ENCODE measurements at places on chromosomes 12 and 14.
A peak's percentile ranks its signal among the peaks of the same experiment; 100 is the strongest.

GRCh38 chr12:90987101-90987500 lies 17.7 kb downstream of the EPYC start:
- DNase-seq = peak; percentile 76

DNA sequence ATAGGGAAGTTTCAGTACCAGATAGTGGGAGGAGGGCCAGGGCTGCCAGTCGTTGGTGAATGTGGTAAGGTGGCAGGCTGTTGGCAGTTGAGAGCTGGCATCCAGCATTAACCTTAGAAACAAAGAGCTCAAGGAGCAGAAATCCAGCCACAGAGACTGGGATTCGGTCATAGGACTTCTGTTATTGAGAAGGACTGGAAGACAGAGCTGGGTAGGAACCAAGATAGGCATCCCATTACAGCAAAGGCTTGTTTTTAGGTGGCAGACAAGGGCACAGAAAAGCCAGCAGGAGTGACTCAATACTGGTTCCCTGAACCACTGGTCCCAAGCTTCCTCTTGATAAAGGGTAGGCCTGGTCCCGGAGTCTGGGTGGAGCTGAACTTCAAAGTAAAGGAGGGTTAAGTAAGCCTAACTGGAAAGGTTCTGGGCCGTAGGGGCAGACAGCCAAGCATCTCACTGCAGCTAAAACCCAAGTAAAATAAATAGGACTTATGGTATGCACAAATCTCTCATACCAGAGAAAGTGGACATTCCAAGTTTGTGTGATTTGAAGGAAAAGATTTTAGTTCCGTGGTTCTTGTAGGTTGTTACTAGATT lies 147.9 kb downstream of the ETV6 start:
- DNase-seq = peak; percentile 97

DNA sequence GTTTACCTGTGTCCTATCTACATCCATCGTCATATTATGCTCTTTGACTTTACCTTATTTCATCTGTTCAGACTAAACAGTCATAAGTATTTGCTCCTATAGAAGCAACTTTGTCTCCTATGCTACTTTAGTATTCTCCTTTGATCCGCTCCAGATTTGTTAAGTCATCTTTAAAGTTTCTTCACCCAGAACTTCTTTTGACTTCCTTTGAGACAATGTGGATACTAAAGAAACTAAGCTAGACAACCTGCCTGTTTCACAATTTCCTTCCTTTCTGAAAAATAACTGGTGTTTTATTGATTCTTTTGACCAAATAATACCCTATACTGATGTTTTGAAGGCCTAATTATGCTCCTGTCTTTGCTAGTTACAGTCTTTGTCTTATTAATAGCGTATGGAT lies 30.0 kb upstream of the LRRK2 start:
- DNase-seq = no peak

DNA sequence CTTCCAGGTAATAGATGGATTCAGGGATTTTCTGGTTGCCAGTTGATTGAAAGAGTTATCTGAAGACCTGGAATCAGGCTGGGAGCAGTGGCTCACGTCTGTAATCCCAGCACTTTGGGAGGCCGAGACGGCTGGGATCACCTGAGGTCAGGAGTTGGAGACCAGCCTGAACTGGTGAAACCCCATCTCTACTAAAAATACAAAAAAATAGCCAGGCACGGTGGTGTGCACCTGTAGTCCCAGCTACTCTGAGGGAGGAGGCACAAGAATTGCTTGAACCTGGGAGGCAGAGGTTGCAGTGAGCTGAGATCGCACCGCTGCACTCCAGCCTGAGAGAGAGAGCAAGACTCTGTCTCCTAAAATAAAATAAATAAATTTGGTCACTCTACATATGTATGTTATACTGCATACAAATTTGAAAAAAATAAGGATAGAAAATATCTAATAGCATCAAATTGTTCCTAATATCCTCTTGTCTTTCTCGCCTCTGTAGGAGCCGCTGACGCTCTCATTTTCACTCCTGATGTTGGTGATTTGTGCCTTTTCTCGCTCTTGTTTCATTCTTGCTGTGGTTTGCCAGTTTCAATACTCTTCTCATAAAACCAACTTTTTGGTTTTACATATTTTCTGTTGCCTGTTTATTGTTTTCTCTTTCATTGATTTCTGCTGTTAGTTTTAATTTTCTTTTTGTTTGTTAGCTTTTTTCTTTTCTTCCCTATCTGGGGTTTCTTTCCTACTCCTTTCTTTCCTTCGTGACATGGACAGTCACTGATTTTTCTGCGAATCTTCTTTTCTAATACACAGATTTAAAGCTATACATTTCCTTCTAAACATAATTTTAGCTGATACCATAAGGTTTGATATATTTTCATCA lies 23.8 kb upstream of the PLD4 start:
- DNase-seq = no peak

- DNase-seq = no peak
These were observed 222.3 kb downstream of the RAD51B start for GRCh38 chr14:68041876-68042354.

DNA sequence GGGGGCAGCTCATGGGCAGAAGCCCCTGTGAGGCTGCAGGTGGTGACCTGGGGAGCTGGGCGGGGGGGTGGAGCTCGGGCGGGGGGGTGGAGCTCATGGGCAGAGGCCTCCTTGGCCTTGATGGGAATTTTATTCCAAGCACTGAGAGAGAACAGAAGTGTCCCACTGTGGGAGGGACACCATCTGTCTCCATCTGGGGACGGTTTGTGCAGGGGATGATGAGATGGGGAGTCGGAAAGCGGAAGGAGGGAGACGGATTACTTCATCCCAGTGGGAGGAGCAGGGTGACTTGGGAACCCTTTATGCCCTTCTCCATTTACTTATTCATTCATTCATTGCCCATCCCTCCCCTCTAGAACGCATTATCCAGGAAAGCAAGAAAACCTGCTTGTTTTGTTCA lies 304.7 kb downstream of the ADGRD1 start:
- DNase-seq = no peak

- no peak for DNase-seq
These were observed 708.6 kb upstream of the TMEM132C start for GRCh38 chr12:127558361-127558760.

DNA sequence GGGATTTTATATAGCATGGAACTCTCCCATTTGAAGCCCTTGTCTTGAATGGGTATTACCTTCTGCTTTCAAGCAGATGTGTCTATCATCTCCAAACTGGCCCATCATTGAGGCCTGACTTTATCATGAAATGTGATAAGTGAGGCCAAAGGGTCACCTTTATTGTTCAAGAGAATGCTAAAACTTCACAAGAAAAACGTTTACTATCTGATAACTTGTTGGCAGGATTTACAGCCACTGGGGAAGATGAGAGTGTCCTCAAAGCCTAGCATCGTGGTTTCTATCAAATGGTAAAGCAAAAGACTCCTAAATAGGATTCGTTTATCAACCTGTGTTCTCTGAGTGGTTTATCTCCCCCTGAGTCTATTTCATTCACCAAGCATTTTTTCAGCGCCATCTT lies 62.0 kb upstream of the CLMN start:
- no peak for DNase-seq

DNA sequence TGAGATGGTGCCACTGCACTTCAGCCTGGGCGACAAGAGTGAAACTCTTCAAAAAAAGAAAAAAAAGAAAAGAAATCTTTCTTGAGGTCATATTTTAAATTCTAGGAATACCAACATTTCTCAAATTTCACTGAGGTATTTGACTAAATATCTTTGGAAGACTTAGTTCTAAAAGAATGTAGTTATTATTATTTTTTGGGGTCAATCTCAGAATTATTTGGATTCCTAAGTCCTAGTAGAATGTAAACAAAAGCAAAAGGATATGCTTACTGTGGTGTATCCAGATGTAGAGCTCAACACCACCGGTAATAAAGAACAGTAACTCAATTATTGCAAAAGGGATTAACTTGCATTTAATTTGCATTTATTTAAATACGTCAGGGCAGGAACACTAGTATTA lies 25.0 kb downstream of the PRICKLE1 start:
- peak; percentile 69 for DNase-seq

GRCh38 chr14:71713451-71713850 lies 218.8 kb upstream of the RGS6 start:
- no peak for DNase-seq

DNA sequence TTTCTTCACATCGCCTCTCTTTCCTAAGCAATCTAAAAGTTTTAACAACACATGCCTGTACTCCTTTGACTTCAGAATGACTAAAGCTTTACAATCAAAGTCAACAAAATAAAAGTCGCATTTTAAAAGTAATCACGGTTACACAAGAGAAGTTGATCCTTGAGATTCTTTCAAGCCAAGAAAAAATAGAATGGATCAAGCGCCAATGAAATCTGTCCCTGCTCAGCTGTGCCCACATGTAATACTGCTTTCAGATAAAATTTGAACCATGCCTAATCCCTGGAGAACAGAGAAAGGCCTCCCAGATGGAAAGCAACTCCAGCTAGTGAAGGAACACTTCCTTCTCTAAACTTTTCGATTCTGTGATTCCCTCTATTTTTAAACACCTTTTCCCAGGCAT lies 113.1 kb downstream of the FBXL14 start:
- no peak for DNase-seq

DNA sequence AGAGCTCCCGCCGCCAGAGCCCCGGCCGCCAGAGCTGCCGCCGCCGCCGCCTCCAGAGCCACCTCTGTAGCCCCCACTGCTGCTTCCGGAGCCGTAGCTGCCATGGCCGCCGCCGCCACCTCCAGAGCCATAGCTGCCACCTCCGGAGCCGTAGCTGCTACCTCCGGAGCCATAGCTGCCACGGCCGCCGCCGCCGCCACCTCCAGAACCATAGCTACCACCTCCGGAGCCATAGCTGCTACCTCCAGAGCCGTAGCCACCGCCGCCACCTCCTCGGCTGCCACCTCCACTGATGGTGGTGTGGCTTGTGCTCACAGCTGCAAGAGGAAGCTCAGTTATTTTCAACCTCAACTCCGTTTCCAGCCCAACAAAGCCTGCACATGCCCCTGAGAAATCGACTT lies 4.9 kb downstream of the KRT1 start:
- DNase-seq = no peak

GRCh38 chr14:72213424-72213823 lies 281.2 kb downstream of the RGS6 start:
- no peak for DNase-seq

GRCh38 chr12:124654666-124655047 lies 87.2 kb upstream of the NCOR2 start:
- DNase-seq = no peak

GRCh38 chr12:125674554-125675338 lies 609.5 kb downstream of the AACS start:
- no peak for DNase-seq

DNA sequence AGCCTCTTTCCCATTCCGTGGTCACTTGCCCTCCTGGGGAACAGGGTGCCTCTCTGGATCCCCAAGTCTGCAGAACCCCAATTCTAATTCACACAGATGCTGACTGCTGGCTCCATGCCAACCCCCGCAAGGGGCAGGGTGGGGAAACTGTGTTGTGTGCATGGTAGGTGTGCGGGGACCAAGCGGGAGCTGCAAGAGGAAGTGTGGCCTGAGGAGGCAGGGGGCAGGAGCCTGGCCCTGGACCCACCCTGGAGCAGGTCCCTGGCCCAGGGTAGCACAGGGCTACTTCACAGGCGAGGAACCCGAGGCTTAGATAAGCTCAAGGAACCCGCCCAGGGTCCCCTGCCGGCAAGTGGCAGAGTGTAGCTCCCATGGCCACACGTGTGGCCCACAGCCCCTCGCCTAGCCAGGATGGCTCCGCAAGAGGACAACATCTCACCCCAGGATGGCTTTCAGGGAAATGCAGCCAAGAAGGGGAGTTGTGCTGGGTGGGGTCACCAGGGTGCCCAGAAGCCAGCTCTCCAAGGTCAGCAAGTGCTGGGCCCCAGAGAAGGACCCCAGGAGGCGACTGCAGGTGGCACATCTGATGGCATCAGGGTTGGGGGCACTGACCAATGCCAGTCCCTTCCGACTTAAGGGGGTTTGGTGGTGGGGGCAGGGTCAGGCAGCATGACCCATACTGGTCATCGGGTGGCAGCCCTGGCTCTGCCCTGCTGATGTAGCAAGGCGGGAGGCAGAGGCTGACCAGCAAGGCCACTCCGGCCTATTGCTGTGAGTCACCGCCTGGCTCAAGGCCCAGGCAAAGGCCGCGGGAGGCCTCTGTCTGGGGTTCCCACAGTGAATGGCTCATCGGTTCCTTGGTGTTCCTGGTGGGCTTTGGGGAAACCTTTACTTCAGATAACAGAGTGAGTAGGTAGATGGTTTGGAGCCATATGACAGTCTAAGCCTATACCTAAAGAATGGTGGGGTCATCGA lies 37.3 kb upstream of the EML1 start:
- peak; percentile 80 for DNase-seq

DNA sequence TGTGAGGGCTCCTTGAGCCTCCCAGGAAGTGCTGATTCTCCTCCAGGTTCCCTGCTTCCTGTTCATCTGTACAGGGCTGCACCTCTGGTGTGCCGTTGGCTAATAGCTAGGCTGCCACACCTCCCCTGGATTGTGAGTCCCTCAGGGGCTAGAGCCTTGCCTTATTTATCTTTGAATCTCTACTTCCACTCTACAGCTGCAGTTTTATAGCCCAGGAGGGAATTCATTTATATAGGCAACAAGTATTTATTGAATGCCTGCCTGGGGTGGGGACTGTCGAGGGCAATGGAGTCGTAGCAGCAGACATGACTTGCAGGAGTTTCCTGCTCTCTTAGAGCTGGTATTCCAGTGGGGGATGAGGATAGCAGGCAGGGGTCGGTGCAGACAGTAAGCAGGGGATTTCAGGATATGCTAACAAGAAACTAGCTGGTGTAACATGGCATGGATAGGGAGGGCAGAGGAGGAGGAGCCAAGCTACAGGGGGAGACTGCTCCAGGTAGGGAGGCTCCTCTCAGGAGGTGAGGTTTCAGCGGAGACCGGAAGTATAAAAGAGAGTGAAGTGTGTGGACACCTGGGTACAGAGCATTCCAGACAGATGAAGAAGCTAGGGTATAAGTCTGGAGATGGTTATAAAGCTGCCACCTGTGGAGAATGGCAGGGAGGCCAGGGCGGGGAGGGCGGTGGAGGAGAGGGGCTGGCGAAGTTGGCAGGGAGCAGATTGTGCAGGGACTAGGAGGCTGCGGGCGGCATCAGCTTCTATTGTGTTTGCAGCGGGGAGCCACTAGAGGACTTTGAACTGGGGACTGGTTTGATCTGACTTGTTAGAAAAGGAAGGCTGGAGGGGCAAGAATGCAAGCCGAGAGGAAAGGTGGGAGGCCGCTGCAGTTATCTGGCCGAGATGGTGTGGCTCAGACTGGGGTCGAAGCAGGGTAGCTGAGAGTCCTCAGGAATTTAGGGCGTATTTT lies 17.2 kb downstream of the USP30 start:
- no peak for DNase-seq

- DNase-seq = no peak
These were observed 175.1 kb downstream of the NRXN3 start for GRCh38 chr14:78345131-78345744.

GRCh38 chr14:101410126-101410525 lies 151.2 kb upstream of the DIO3 start:
- no peak for DNase-seq
